ENCODE measurements at places on chromosomes 6 and 20. TPM values are rescaled to one million over a fixed set of nuclear protein-coding genes. Genes with fewer than 3 reads are reported as not detected.

DNA sequence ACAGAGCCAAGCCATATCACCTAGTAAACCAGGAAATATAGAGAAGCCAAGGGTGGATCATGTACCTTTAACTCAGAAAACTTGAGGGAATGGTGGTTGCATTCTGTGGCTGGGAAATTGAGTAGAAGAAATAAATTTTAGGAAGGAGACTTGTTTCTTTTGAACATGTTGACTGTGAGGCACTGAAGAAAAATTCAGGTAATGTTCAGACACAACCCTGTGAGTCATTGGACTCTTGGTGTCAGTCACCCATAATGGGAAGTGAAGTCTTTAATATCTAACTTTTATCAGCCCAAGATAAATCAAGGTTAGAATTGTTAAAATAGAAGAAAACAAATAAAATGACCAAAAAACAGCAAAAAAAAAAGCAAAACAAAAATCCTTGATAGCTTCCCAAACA is 98.8 kb upstream of the GRIK2 start:
- DNase-seq, result no peak

TUBB2B gene
- polyA plus RNA-seq, result 104 TPM

DNA sequence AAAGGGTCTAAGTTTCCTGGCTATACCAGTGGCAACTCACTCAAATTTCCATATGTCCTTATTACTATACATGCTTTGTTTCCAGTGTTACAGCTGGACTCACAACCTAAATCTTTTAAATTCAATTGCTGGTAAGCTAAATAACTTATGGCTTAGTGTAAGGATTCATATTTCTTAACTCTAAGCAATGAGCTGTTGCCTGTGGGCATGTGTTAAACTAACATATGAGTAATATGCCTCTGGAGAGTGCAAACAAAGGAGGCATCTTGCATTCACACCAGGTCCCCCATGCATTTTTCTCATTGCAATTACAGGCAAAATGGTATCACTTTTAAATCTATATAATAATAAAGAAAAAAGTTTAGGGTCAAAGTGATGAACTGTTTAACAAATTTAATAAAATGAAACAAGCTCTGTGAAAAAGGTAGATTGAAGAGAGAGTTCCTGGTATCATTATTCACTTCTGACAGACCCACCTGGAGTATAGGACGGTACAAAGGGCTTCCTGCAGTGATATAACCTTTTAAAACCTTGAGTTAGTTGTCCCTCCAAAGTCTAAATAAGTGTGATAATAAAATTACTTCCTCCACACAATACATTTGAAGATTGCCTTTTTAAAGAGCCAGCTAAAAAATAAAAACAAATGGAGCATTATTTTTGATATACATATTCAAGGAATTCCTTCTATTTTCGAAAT is 57.6 kb upstream of the HMGCLL1 start:
- DNase-seq, result no peak

PBOV1 gene
- 0.13 TPM for polyA plus RNA-seq

All from left kidney (tissue), 8 donors.